Activated T-cell treated with anti-CD3 and anti-CD28 coated beads, Interleukin-2, amount 50 U/mL, for 72 hours (primary cell): ENCODE measurements at places on chromosomes 7 and 10. TPM values are rescaled to one million over a fixed set of nuclear protein-coding genes. Genes with fewer than 3 reads are reported as not detected.

GRCh38 chr10:100755821-100756220 lies 10.4 kb downstream of the PAX2 start:
- H3K4me1 ChIP-seq: no peaks in the 10 kb centered on the region
- no peak for DNase-seq
- H3K27me3 ChIP-seq: peaks cover 98% of the 10 kb centered on the region

The ZNF804B gene
- total RNA-seq: not detected

GRCh38 chr7:121388950-121389349 lies 7.2 kb downstream of the FAM3C start:
- no peaks in the 10 kb centered on the region for H3K27me3 ChIP-seq
- no peak overlapping the region for H3K4me3 ChIP-seq
- H3K36me3 ChIP-seq: peaks cover 11% of the 10 kb centered on the region
- no peak for DNase-seq

DNA sequence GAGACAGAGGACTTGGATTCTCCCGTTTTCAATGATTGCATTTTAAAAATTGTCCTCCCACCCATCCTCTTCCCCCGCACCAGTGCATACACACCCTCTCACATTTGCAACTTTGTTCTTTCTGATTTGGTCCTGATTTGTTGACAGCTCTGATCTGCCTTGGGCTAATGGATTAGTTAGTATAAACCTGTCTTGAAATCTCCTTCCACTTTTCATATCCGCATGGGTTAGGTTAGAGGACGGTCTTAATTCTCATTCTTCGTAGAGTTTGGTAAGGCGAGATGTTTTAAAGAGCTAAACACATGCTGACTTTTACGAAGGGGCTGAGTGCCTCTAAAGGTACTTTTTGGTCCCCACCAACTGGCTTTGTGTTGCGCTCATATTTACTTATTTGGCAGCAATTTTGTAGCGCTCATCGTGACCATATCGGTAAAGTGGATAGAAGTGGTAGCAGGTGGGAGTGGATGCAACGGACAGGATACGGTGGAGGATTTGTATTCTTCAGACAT lies 1.1 kb downstream of the AHR start:
- peaks cover 37% of the 10 kb centered on the region for H3K4me1 ChIP-seq
- H3K27me3 ChIP-seq: no peaks in the 10 kb centered on the region
- peaks cover 15% of the 10 kb centered on the region for H3K36me3 ChIP-seq
- peak overlapping the region; percentile 97 for H3K4me3 ChIP-seq
- H3K27ac ChIP-seq: peak overlapping the region; percentile 94

- peak overlapping the region; percentile 90 for H3K27ac ChIP-seq
- H3K4me1 ChIP-seq: peaks cover 45% of the 10 kb centered on the region
- H3K27me3 ChIP-seq: no peaks in the 10 kb centered on the region
- DNase-seq: no peak
- peaks cover 8% of the 10 kb centered on the region for H3K36me3 ChIP-seq
- peak overlapping the region; percentile 55 for H3K4me3 ChIP-seq
These were observed 197.3 kb upstream of the PLXNA4 start for GRCh38 chr7:132773527-132773956.

The NEUROD6 gene
- total RNA-seq: not detected

DNA sequence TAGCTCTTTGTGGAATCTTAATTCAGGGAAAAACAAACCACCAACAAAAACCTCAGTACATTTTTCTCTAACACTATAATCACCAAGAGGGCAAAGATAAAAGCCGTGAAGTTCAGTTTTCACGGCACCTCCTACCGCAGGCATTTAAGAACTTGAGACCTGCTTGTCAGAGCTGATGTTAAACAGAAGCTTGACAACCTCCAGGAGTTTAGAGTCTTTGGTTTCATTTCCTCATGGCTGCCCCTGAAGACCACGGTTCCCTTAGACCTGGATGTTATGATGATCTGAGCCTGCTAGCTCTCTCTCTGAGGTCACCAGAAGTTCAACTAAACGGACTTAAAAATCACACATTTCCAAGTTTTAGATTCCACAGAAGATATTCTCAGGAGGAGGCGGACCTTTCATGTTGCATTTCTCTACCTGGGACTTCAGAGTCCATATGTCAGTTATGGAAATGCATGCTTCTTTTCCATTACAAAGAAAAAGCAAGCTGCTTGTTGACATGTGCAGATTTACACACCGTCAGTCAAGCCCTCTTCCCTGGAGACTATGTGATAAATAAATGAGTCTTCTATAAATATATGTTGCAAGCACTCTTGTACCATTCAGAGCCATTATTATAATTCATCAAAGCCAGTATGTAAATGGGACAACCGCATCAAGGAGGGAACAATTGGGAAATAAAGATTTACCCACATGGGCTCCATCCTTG lies 258.0 kb downstream of the GFRA1 start:
- no peaks in the 10 kb centered on the region for H3K4me1 ChIP-seq
- peaks cover 4% of the 10 kb centered on the region for H3K36me3 ChIP-seq
- H3K27me3 ChIP-seq: no peaks in the 10 kb centered on the region
- no peak overlapping the region for H3K27ac ChIP-seq

- H3K36me3 ChIP-seq: no peaks in the 10 kb centered on the region
- H3K4me3 ChIP-seq: peak within 1 kb of the TSS; percentile 69
- H3K27ac ChIP-seq: no peak within 1 kb of the TSS
- DNase-seq: peak; percentile 58
- H3K4me1 ChIP-seq: peaks cover 52% of the 10 kb centered on the region
These were observed at the start of gene GSAP for GRCh38 chr7:77415823-77416620. TSS of gene GSAP (minus strand) at chr7:77416349. CDS start at chr7:77416321, 28 bp downstream.

The TMEM213 gene
- total RNA-seq: 0.39 TPM

DNA sequence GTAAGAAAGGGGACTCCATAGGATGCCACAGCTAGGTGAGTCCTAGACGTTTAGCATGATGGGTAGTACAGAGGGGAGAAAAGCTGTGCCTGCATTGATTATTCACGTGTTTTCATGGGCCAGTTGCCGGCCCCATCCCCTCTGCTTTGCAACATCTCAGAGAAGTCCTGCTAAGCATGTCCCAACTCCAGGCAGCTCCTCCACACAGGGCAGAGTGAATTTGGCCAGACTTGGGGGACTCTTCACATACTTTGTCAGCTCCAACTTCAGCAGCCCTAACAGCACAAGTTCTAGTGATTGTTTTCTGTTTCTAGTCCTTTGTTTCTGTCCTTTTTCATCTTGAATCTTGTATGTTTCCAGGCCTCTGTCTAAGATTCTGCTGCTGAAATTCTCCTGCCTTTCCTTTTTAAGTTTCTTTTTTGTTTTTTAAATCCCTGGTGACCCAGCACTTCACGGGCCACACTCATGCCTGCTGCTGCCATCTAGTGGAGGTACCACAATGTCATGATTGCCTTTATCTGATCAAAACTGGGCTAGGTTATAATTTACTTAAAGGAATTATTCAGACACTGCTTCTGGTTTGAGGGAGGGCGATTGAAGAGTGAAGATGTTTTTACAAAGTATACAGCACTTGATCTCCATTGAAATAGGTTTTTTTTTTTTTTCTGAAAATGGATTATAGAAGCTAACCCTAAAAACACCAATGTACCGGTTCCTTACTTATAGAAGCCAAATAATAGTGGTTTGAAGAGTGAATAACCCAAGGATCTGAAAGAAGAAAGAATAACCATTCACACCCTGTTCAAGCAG lies 276.9 kb downstream of the CSTF2T start:
- no peak overlapping the region for H3K27ac ChIP-seq
- H3K4me3 ChIP-seq: no peak overlapping the region
- H3K36me3 ChIP-seq: no peaks in the 10 kb centered on the region
- H3K4me1 ChIP-seq: no peaks in the 10 kb centered on the region

DNA sequence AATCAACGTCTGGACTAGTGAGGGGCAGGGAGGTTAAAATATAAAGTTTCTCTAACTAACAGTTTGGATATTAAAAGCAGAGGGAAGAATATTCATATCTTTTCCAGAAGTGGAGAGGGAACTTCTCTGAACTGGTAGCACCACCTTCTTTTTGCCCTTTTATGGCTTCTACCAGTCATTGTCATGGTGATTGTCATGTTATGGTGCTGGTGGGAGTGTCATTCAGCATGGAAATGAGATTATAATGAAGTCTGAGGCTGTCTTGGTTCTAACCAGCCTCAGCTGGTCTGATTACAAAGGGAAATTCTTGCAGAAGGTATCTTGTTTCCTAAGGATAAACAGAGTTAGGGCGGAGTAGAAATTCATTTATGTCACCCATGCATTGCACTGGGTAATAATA lies 523.8 kb downstream of the ZWINT start:
- no peaks in the 10 kb centered on the region for H3K36me3 ChIP-seq
- H3K27ac ChIP-seq: no peak overlapping the region
- DNase-seq: no peak
- no peak overlapping the region for H3K4me3 ChIP-seq

GRCh38 chr7:104943502-104944343 lies 70.3 kb upstream of the KMT2E start:
- peak overlapping the region; percentile 96 for H3K4me3 ChIP-seq
- DNase-seq: peak; percentile 88
- H3K27me3 ChIP-seq: no peaks in the 10 kb centered on the region
- peaks cover 18% of the 10 kb centered on the region for H3K36me3 ChIP-seq
- peak overlapping the region; percentile 100 for H3K27ac ChIP-seq
- peaks cover 73% of the 10 kb centered on the region for H3K4me1 ChIP-seq

The CYP3A5 gene
- not detected for total RNA-seq

GRCh38 chr10:132388891-132389432 lies 8.0 kb upstream of the PWWP2B start:
- peaks cover 6% of the 10 kb centered on the region for H3K4me1 ChIP-seq
- no peak overlapping the region for H3K27ac ChIP-seq
- H3K27me3 ChIP-seq: no peaks in the 10 kb centered on the region
- DNase-seq: no peak
- H3K36me3 ChIP-seq: no peaks in the 10 kb centered on the region
- no peak overlapping the region for H3K4me3 ChIP-seq

The KIF20B gene
- total RNA-seq: 58.4 TPM

GRCh38 chr7:1951159-1951536 lies 281.1 kb downstream of the ELFN1 start:
- H3K27ac ChIP-seq: no peak overlapping the region
- DNase-seq: no peak
- no peaks in the 10 kb centered on the region for H3K27me3 ChIP-seq
- H3K4me3 ChIP-seq: no peak overlapping the region
- no peaks in the 10 kb centered on the region for H3K36me3 ChIP-seq

- no peak overlapping the region for H3K27ac ChIP-seq
- no peak overlapping the region for H3K4me3 ChIP-seq
- no peaks in the 10 kb centered on the region for H3K4me1 ChIP-seq
- DNase-seq: no peak
- H3K27me3 ChIP-seq: no peaks in the 10 kb centered on the region
These were observed 23.9 kb downstream of the CACNB2 start for GRCh38 chr10:18164093-18164492.

The CAV2 gene
- not detected for total RNA-seq

- no peaks in the 10 kb centered on the region for H3K4me1 ChIP-seq
- H3K4me3 ChIP-seq: no peak overlapping the region
- no peak for DNase-seq
- H3K36me3 ChIP-seq: no peaks in the 10 kb centered on the region
These were observed 49.0 kb downstream of the RPS24 start for GRCh38 chr10:78082636-78083035.

The LRIT1 gene
- not detected for total RNA-seq

- no peaks in the 10 kb centered on the region for H3K4me1 ChIP-seq
- H3K36me3 ChIP-seq: no peaks in the 10 kb centered on the region
- H3K27ac ChIP-seq: no peak overlapping the region
These were observed 24.2 kb upstream of the FAM20C start for GRCh38 chr7:167976-168791.

GRCh38 chr7:3754493-3755341 lies 453.7 kb downstream of the SDK1 start:
- peaks cover 3% of the 10 kb centered on the region for H3K36me3 ChIP-seq
- DNase-seq: no peak
- H3K4me3 ChIP-seq: no peak overlapping the region
- no peaks in the 10 kb centered on the region for H3K4me1 ChIP-seq
- no peaks in the 10 kb centered on the region for H3K27me3 ChIP-seq
- no peak overlapping the region for H3K27ac ChIP-seq

DNA sequence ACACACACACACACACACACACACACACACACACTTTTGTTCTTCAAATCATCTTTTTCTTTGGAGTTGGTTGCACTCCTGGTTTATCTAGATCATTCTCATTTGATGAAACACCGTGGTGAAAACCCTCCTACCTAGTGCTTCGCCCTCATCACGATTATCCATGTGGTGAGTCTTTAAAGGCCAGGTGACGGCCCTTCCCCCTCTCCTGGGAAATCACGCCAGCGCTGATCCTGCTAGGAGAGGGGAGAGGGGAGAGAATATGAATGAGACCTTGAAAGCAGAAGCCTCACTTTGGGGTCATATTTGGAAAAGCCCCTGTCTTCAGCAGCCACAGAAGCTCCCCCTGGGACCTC lies 103.9 kb upstream of the LRRC4 start:
- peak overlapping the region; percentile 73 for H3K4me3 ChIP-seq
- peaks cover 30% of the 10 kb centered on the region for H3K27me3 ChIP-seq
- no peaks in the 10 kb centered on the region for H3K36me3 ChIP-seq
- peaks cover 13% of the 10 kb centered on the region for H3K4me1 ChIP-seq
- no peak overlapping the region for H3K27ac ChIP-seq

The ADRA2A gene
- total RNA-seq: 0.07 TPM

GRCh38 chr7:82050792-82051191 lies 280.9 kb upstream of the HGF start:
- no peaks in the 10 kb centered on the region for H3K4me1 ChIP-seq
- DNase-seq: no peak
- H3K4me3 ChIP-seq: no peak overlapping the region

The PRSS37 gene
- total RNA-seq: not detected

DNA sequence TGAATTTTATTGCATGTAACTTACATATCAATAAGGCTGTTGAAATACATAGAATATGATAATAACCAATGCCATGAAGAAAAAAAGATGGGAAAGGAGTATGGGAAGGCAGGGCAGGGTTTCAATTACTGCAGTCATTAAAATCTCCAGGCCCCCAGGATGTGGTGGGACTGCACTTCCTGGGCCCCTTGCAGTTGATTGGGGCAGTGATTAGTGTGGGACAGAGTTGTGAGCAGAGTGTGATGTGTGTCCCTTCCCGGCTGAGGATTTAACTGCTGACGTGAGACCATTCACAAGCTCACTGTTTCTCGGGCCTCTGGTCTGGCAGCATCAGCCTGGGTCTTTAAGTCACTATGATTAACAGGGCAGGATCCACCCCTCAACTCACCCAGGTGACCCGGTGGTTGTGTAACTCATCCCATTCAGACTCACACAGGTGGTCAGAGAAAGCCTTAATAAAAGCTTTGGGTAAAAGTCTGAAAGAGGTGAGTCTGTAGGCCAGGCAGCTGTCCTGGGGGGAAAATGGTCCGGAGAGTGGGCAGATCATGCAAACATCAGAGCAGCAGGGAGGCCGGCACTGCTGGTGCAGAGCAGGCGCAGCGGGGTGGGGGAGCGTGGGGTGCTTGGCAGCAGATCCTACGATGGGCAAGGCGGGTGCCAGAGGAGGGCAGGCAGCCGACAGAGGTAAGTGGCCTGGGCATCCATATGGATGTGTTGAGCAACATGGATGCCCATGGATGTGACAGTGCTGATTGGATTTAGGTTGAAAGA lies 36.3 kb upstream of the WDFY4 start:
- no peak overlapping the region for H3K27ac ChIP-seq
- no peaks in the 10 kb centered on the region for H3K4me1 ChIP-seq
- peaks cover 41% of the 10 kb centered on the region for H3K27me3 ChIP-seq
- H3K36me3 ChIP-seq: no peaks in the 10 kb centered on the region
